Activated CD8-positive, alpha-beta T cell treated with anti-CD3 and anti-CD28 coated beads for 36 hours (primary cell): ENCODE measurements at places on chromosomes 2 and 18. TPM values are rescaled to one million over a fixed set of nuclear protein-coding genes. Genes with fewer than 3 reads are reported as not detected.
A peak's percentile ranks its signal among the peaks of the same experiment; 100 is the strongest.

The ASB18 gene
- not detected for total RNA-seq

The MOCOS gene
- 0.18 TPM for total RNA-seq

The BIRC6 gene
- 69.6 TPM for total RNA-seq

The HMSD gene
- total RNA-seq: 1.4 TPM

The PRKAG3 gene
- not detected for total RNA-seq

The AMER3 gene
- total RNA-seq: not detected

The DSG4 gene
- total RNA-seq: not detected

GRCh38 chr2:102226612-102227391 lies 40.0 kb downstream of the IL1RL2 start:
- H3K27ac ChIP-seq: peak overlapping the region; percentile 86
- H3K4me3 ChIP-seq: no peak overlapping the region
- H3K4me1 ChIP-seq: peaks cover 54% of the 10 kb centered on the region
- H3K27me3 ChIP-seq: no peaks in the 10 kb centered on the region
- H3K36me3 ChIP-seq: peaks cover 3% of the 10 kb centered on the region
- DNase-seq: no peak

- H3K27ac ChIP-seq: peak overlapping the region; percentile 92
- peaks cover 35% of the 10 kb centered on the region for H3K36me3 ChIP-seq
- no peaks in the 10 kb centered on the region for H3K27me3 ChIP-seq
- H3K4me1 ChIP-seq: peaks cover 32% of the 10 kb centered on the region
- peak; percentile 61 for DNase-seq
- no peak overlapping the region for H3K4me3 ChIP-seq
Observed at GRCh38 chr2:20350041-20350712, 467 bp downstream of the PUM2 start.

DNA sequence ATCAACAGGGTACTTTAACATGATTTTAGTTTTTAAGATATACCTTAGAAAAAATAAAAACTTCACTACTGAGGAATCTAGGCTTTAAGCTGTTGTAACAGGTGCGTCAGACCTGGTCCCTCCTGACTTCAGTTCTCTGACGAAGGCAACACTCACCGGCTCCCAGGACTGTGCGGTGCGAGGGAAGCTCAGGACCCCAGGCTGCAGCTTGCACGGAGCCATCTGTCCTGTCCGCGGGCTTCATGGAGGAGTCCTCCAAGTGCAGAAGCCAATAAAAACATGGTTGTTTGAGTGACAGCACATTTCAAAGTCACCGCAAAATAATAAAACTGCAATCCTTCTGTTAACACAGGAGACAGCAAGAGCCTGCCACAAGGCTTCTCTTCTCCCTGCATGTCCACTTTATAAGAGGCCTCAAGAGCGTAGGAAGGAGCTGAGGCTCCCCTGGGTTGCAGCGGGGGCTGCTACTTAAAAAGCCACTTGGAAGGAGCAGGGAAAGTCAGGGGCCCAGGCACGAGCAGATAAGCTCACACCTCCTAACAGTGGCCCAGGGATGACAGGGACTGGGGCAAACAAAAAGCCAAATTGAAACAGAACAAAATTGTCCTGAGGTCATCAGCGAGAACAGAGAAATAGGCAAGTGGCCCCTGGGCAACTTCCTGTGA lies 4.6 kb downstream of the HJURP start:
- peaks cover 17% of the 10 kb centered on the region for H3K4me1 ChIP-seq
- H3K36me3 ChIP-seq: peaks cover 89% of the 10 kb centered on the region
- H3K27ac ChIP-seq: no peak overlapping the region
- H3K27me3 ChIP-seq: peaks cover 2% of the 10 kb centered on the region
- no peak overlapping the region for H3K4me3 ChIP-seq
- DNase-seq: no peak

DNA sequence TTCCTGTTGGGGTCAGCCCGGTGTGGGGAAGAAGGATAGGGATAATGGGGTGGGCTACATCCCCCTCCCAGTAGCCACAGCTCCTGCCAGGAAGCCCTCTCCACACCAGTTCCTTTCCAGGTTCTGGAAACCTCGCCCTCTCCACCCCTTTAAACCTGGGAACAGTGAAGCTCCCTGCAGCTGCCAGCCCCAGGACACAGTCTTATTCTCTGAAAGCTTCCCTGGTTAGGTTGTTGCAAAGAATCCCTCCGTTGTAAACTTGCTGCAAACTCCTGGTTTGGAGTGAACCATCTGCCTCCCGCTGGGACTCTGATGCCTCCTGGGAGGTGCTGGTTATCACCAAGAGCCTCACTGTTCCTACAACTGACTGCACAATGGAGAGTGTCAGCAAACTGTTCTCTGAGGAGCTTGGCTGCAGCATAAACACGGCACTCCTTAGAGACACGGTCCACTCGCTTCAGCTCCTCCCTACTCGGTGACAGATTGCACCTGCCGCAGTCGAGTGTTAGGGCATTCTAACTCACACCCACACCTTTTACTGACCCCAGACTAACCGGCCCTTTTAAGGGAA lies 261.8 kb upstream of the RAB6C start:
- H3K4me1 ChIP-seq: no peaks in the 10 kb centered on the region
- no peak for DNase-seq
- no peak overlapping the region for H3K4me3 ChIP-seq
- no peak overlapping the region for H3K27ac ChIP-seq
- H3K27me3 ChIP-seq: no peaks in the 10 kb centered on the region
- H3K36me3 ChIP-seq: no peaks in the 10 kb centered on the region

GRCh38 chr2:75153221-75153620 lies 46.1 kb downstream of the TACR1 start:
- H3K27me3 ChIP-seq: peaks cover 3% of the 10 kb centered on the region
- H3K27ac ChIP-seq: no peak overlapping the region
- H3K4me3 ChIP-seq: no peak overlapping the region
- no peak for DNase-seq

DNA sequence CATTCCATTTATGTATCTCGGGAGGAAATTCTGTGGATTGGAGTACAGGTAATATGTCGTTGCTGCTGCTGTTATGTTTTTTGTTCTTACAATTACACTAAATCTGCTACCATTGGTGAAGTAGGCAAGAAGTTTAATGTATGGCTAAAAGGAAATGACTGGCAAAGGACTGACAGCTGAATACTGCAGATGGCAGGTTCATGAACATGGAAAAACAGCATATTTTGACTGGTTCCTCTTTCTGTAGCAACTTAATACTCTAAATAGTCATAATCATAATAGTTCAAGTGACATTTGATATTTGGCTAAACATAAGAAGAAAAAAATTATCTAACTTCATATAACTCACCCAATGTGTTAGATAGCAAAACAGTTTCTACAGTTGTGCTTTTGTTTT lies 84.5 kb upstream of the PGAP1 start:
- no peaks in the 10 kb centered on the region for H3K4me1 ChIP-seq
- DNase-seq: no peak
- H3K36me3 ChIP-seq: peaks cover 45% of the 10 kb centered on the region
- peak overlapping the region; percentile 9 for H3K27ac ChIP-seq

DNA sequence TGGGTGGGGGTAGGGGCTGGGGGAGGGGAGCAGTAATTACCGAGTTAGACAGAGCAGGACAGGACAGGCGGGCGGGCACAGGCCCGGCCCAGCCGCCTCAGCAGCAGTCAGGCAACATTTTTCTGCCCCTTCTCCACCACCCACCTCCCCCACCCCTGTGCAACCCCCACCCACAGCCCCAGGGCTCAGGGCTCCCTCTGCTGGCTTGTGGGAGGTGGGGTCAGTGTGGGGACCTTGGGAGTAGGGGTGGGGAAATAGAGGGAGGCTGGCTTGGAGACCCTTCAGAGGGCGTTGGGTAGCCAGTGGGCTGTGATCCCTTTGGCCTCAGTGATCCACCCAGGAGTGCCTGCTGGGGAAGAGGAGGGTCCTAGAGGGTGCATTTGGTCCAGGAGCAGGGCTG lies 6.4 kb downstream of the WNT6 start:
- DNase-seq: no peak
- H3K4me1 ChIP-seq: peaks cover 8% of the 10 kb centered on the region
- no peak overlapping the region for H3K4me3 ChIP-seq
- H3K27me3 ChIP-seq: peaks cover 40% of the 10 kb centered on the region

DNA sequence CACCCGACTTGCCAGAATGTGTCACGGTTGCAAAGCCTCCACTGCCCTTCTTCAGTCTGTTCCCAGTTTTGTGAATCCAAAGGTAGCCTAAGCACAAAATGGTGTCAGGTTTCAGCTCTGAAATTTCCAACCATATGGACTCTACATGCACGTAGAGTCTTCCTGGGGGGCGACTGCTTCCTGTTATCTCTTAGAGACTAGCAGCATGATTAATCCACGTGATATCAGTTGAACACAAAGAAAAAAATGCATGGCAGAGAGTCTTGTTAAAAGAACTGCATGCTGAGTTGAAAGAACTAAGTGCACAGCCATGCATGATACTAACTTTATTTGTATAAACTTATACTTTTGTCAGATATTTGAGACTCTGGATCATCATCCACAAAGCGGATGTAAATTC lies 404.4 kb downstream of the SOCS6 start:
- H3K36me3 ChIP-seq: peaks cover 3% of the 10 kb centered on the region
- no peak overlapping the region for H3K27ac ChIP-seq
- H3K27me3 ChIP-seq: no peaks in the 10 kb centered on the region
- H3K4me1 ChIP-seq: peaks cover 2% of the 10 kb centered on the region
- no peak for DNase-seq

DNA sequence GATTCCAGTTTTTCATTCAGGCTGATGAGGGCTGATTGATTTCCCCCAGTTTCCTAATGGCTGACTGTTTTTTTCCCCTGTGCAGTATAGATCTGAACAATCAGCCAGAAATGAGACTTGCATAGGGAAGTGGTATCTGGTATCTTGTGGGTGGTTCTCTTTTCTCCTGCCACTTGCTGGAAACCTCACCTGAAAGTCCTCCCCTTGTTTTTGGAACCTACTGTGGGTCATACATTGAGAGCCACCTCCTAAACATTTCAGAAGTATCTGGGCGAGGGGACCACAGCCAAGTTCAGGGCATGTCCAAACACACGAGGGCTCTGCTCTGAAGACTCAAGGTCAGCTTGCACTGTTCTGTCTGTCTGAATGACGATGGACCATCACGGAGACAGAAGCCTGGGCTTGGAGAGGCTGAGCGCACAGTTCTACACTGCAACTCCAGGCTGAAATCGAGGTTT lies 19.3 kb downstream of the ALPK2 start:
- no peak overlapping the region for H3K4me3 ChIP-seq
- H3K27me3 ChIP-seq: no peaks in the 10 kb centered on the region
- peak overlapping the region; percentile 51 for H3K27ac ChIP-seq
- peaks cover 2% of the 10 kb centered on the region for H3K36me3 ChIP-seq
- DNase-seq: peak; percentile 25

- no peaks in the 10 kb centered on the region for H3K27me3 ChIP-seq
- no peaks in the 10 kb centered on the region for H3K36me3 ChIP-seq
- H3K4me3 ChIP-seq: no peak overlapping the region
- H3K4me1 ChIP-seq: peaks cover 32% of the 10 kb centered on the region
- DNase-seq: no peak
Observed at GRCh38 chr2:30371028-30371689, 75.9 kb upstream of the LCLAT1 start.

- peaks cover 3% of the 10 kb centered on the region for H3K27me3 ChIP-seq
- H3K4me1 ChIP-seq: peaks cover 13% of the 10 kb centered on the region
- H3K4me3 ChIP-seq: no peak overlapping the region
- H3K36me3 ChIP-seq: peaks cover 2% of the 10 kb centered on the region
Observed at GRCh38 chr2:112433932-112434730, 686 bp upstream of the RGPD8 start.

- no peaks in the 10 kb centered on the region for H3K27me3 ChIP-seq
- no peak for DNase-seq
- no peak overlapping the region for H3K27ac ChIP-seq
- no peaks in the 10 kb centered on the region for H3K36me3 ChIP-seq
Observed at GRCh38 chr2:180291552-180292421, 284.7 kb upstream of the CWC22 start.

DNA sequence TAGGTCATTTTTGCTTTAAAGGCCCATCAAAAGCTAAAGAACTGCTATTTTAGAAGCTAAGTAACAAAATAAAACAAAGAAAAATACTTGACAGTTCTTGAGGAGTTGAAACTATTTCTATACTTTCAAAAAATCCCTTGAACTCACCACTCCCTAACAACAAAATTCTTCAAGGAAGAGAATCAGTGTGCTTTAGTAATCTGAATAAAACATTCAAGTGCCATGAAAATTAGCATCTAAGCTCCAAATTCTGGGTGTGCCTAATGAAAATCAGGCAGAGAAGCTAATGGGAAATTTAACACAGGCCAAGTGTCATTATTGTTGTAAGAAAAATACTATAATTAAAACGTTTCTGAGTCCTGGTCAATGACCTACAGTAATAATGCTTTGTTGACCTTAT lies 456.3 kb downstream of the ZEB2 start:
- peaks cover 2% of the 10 kb centered on the region for H3K36me3 ChIP-seq
- H3K4me3 ChIP-seq: no peak overlapping the region
- no peak overlapping the region for H3K27ac ChIP-seq
- no peaks in the 10 kb centered on the region for H3K27me3 ChIP-seq
- no peaks in the 10 kb centered on the region for H3K4me1 ChIP-seq

GRCh38 chr2:224416656-224417360 lies 14.9 kb upstream of the FAM124B start:
- H3K4me1 ChIP-seq: no peaks in the 10 kb centered on the region
- no peak overlapping the region for H3K4me3 ChIP-seq
- H3K27me3 ChIP-seq: no peaks in the 10 kb centered on the region

DNA sequence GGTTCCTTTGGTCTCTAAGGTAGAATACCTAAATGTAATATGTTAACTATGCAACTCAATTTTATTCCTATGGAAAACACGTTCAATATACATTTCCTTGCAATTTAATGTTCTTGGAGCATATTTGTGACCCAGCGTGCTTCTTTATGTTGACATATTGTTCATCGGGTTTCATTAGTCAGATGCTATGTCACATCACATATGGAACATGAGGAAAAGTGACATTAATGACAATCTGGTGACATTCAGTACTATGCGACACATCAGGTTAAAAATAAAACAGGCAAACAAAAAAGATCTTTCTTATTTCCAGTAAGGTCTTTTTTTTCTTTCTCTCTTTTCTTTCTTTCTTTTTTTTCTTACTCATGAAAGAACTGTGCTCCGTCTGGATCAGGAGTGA lies 135.6 kb upstream of the SMIM21 start:
- peaks cover 3% of the 10 kb centered on the region for H3K27me3 ChIP-seq
- H3K4me3 ChIP-seq: no peak overlapping the region
- H3K36me3 ChIP-seq: no peaks in the 10 kb centered on the region

DNA sequence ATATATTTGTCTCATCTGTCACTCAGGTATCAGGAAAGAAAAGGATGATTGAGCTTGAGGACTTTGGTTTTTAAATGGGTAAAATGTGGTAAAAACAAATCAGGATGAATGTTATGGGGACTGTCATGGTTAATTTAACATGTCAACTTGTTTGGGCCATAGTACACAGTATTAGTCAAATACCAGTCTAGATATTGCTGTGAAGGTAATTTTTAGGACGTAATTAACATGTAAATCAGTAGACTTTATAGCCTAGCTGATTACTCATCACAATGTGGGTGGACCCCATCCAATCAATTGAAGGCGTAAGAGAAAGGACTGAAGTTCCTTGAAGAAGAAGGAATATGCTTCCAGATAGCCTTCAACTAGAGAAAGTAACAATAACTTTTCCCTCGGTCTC lies 275.7 kb upstream of the ZNF804A start:
- no peak for DNase-seq
- no peaks in the 10 kb centered on the region for H3K36me3 ChIP-seq
- H3K4me3 ChIP-seq: no peak overlapping the region
- no peaks in the 10 kb centered on the region for H3K4me1 ChIP-seq
